Mucosa of gallbladder (tissue), 1 donor: ENCODE measurements at places on chromosomes 2 and 18. TPM values are rescaled to one million over a fixed set of nuclear protein-coding genes. Genes with fewer than 3 reads are reported as not detected.
A peak's percentile ranks its signal among the peaks of the same experiment; 100 is the strongest.

AQP12A gene
- not detected for total RNA-seq

MALL gene
- 43.7 TPM for total RNA-seq

VPS54 gene
- total RNA-seq = 22.9 TPM

LAMA3 gene
- total RNA-seq = 25.5 TPM

KCNK3 gene
- total RNA-seq = 9.1 TPM

AGXT gene
- total RNA-seq = 1.6 TPM

TRMT61B gene
- 14.6 TPM for total RNA-seq

- DNase-seq = no peak
Observed at GRCh38 chr2:63530704-63531279, 57.5 kb downstream of the WDPCP start.

- no peak for DNase-seq
Observed at GRCh38 chr2:241675885-241676284, 10.7 kb downstream of the DTYMK start.

- peak; percentile 68 for DNase-seq
Observed at GRCh38 chr2:136025057-136025973, 39.9 kb upstream of the DARS1 start.

DNA sequence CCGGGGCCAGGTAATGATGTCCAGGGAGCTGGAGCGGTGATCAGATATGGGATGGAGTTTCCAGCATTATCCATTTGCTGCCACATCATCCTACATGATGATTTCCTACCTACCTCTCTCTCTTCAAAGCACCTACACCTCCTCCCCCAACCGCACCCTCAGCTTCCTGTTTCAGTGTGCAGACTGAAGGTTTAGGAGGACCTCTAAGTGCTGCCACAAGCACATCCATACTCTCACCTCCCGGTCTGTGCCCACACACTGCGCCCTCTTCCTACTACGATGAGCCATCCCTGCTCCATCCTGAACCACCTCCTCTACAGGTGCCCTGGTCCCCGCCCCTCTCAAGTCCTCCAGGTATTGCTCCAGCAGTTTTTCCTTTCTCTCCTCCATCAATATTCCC is 123.7 kb downstream of the ALPK2 start:
- DNase-seq = no peak

DNA sequence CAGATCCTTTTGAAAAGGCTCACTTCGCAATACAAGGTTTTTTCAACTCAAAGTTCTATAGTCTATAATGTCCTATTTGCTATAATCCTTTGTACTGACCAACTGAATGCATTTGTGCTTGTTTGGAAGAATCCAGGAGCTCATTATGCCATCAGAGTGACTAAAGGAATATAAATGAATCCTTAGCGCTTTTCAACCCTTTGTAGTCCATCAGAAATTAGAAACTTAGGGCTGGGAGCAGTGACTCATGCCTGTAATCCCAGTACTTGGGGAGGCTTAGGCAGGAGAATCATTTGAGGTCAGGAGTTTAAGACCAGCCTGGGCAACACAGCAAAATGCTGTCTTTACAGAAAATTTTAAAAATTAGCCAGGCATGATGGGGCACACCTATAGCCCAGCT is 330.2 kb upstream of the CHAC2 start:
- no peak for DNase-seq

DNA sequence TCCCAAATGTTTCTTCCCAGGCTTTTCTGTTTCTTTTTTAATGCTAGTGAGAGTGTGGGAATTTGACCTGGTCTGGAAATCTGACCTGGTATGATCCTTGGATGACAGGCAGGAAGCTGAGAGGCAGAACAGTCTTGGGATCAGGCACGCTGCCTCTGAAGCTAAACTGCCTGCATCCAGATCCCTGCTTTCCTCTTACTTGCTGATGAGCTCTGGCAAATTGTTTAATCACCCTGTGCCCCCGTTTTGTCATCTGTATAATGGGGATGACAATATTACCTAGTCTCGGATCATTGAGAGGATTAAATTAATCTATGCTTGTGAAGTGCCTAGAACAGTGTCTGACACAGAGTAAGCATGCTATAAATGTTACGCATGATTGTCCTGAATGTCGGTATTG is 3.3 kb downstream of the KLHL23 start:
- DNase-seq = no peak

- no peak for DNase-seq
Observed at GRCh38 chr2:176165370-176166050, 8.4 kb downstream of the HOXD3 start.

- DNase-seq = no peak
Observed at GRCh38 chr2:55970500-55970899, 46.9 kb upstream of the EFEMP1 start.

GRCh38 chr2:23347471-23348092 is 37.4 kb upstream of the KLHL29 start:
- DNase-seq = no peak

DNA sequence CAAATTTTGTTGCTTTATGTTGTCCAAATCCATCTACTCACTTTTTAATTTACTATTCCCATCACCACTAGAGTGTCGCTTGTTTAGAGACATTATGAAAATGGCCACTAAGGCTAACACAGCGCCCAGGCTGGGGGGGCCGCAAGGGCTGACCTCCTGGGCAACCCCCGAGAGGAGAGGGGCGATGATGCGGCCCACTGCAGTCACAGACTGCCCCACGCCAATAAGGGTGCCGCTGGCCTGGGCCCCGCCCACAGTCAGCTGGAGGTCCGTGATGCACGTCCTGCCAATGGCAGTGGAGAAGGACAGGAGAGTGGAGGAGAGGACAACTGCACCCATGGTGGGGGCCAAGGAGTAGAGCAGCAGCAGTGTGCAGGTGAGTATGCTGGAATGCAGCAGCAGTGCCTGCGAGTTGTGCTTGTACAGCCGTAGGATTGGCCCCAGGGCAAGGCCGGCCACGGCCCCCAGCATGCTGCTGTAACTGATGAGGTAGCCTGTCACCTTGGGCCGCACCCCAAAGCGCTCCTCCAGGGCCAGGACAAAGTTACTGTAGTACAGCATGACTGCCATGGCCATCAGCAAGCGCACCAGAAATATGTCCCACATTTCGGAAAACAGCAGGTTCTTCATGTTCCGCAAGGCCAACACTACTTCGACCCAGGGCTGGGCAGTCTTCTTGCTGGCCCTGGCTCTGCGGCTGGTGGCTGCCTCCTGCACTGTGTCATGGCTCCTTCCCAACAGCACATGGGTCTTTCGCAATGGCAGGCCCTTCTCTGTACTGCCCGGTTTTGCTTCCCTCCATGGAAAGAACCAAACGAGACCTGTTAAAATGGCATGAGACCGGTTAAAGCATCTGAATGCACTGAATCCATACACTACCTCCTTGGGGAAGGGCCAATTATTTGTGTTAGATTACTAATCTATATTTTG is 43.2 kb upstream of the TMEM182 start:
- no peak for DNase-seq

DNA sequence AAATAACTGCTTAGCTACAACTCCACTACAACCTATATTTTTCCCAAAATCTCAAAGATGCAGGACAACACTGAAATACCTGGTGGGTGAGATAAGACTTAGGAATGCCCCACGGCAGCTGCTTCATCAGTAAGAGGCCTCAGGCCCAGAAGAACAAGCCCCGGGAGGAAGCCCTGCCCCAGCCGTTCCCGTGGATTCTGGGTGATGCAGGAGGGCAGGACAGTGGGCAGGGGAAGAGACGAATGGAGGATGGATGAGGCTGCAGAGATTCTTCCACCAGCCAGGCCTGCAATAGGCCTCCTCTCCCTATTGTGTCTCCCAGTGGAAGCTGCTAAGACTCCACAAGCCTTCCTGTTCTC is 197.9 kb upstream of the HDAC4 start:
- DNase-seq = no peak

GRCh38 chr2:165198181-165198580 is 5.7 kb downstream of the SCN3A start:
- DNase-seq = no peak

GRCh38 chr18:12420821-12421421 is 13.2 kb downstream of the PRELID3A start:
- DNase-seq = no peak

DNA sequence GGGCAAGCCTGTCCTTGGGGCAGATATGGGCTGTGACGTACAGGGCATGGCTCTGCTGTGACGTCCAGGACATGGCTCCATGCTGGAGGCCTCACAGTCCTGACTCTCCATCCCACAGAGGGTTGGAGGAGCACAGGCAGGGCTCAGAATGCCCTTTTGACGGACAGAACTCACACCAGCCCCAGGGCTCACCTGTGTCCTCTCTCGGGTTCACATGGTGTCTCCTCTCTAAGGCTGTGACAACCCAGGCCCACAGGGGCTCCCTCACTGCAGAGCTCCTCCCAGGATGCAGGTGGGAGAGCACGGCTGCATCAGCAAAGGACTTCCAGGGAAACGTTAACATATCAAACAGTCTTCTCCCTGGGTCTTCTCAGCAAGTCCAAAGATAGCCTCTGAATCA is 133.8 kb downstream of the EIPR1 start:
- DNase-seq = no peak

- no peak for DNase-seq
Observed at GRCh38 chr18:77526962-77527361, 277.3 kb downstream of the GALR1 start.

DNA sequence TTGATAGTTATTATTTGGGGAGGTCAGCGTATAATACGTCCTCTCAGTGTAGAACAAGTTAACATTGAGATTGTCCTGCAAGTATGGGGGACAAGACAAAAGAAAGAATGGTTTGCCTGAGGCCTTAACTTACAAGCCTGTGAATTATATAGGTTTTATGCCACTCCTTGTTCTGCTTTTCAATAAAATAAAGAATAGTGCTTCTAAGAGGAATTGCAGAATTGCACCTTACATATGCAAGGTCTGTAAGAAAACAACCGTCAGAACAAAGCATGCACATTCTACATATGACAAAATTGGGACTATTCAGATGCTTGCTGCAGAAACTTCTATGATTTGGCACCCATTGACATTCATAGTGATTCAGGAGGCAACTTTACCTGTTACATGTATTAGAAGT is 785.0 kb downstream of the NR4A2 start:
- DNase-seq = no peak
